ENCODE measurements at places on chromosomes 11 and 22.

DNA sequence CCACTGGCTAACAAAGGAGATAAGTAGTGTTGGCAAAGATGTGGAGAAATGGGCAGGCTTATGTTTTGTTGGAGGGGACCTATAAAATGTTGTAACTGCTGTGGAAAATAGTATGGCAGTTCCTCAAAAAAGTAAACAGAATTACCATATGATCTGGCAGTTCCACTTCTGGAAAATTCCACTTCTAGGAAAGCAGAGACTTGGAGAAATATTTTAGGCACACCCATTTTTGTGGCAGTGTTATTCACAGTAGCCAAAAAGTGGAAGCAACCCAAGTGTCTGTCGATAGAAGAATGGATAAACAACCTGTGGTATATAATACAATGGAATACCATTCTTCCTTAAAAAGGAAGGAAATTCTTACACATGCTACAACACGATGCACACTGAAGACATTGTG is 57.0 kb upstream of the ADORA2A start:
- no peak for DNase-seq

- DNase-seq: no peak
These were observed 10.4 kb downstream of the SPATA19 start for GRCh38 chr11:133834682-133835592.

- DNase-seq: no peak
These were observed at the start of gene CXCR5 for GRCh38 chr11:118883368-118884071. Gene CXCR5, plus strand, starts transcription at chr11:118883892. Its CDS starts 50 bp downstream, at chr11:118883942.

DNA sequence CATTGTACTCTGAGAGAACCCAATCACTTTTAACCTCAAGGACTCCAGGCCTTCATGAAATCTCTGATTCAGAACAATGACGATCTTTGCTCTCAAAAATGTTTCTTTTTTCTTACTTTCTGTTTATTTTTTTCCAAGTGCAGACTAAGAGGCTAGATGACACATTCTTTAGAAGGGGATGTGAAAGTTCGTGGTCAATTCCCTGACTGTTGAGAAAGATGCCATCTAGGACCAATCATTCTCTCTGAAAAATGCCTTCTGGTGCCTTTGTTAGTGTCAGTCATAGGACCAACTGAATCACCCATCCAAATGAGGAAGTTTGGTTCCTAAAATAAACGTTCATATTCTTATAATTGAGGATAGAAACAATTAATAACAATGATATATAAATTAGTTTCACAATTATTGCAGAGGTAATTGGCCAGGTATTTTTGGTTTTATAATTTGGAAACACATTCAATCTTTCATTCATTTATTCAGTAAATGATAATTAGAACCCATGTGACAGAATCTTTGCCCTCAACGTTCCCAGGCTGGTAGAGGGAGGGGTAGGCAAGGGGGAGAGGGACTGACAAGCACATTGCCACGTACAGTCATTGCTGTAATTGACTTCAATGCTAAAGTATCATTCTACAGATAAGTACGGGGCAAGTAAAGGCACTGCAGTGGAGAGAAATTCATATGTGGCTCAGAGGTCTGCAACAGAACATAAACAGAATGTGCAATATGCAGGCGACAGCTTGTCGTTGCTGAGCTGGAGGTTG is 333.4 kb upstream of the MPPED2 start:
- no peak for DNase-seq

DNA sequence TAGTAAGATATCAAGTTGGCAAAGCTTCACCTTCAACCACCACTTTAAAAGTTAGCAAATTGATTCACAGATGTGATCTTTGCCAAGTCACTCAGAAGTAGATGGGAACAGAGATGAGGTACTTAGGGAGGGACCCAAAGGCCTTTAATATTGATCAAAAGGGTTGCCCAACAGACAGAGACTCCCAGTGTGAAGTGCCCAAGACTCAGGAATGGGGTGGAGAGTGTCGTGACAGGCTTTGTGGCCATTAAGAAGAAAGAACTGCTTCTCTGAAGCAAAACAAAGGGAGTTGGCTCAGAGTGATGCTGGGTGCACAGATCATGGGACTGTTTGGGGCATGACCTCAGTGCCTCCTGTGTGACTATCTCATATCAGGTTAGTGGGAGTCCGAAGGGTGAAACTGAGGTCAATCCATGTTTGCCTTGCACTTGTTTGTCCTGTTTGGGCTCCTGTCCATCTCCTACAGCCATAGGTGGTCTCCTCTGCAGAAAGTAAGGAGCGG is 132.3 kb downstream of the APIP start:
- DNase-seq: no peak

- DNase-seq: no peak
These were observed 7.7 kb downstream of the CREB3L1 start for GRCh38 chr11:46285173-46285572.

DNA sequence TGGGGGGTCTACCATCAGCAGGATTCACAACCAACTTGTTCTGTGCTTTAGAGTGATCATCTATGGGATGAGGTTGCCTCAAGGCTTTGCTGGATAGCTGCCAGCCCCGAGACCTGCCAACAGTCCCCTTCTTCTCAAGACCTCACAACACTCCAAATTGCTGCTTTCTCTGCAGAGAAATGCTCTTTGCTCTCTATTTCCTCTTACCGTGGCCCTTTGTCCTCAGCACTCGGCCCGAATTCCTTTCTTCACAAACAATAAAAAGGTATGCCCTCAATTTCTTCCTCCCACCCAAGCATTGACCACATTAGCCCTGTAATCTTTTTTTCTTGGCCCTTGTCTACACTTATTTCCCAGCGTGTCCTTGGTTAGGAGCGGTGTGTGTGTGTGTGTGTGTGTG is 147.4 kb upstream of the SNX19 start:
- DNase-seq: no peak

- no peak for DNase-seq
These were observed 18.5 kb downstream of the FBLN1 start for GRCh38 chr22:45521178-45521577.

GRCh38 chr11:76655501-76656049 is 15.0 kb downstream of the LRRC32 start:
- no peak for DNase-seq

- no peak for DNase-seq
These were observed 295.6 kb downstream of the NTM start for GRCh38 chr11:131666006-131666405.

- DNase-seq: no peak
These were observed 193.5 kb downstream of the UVRAG start for GRCh38 chr11:76008474-76008873.

DNA sequence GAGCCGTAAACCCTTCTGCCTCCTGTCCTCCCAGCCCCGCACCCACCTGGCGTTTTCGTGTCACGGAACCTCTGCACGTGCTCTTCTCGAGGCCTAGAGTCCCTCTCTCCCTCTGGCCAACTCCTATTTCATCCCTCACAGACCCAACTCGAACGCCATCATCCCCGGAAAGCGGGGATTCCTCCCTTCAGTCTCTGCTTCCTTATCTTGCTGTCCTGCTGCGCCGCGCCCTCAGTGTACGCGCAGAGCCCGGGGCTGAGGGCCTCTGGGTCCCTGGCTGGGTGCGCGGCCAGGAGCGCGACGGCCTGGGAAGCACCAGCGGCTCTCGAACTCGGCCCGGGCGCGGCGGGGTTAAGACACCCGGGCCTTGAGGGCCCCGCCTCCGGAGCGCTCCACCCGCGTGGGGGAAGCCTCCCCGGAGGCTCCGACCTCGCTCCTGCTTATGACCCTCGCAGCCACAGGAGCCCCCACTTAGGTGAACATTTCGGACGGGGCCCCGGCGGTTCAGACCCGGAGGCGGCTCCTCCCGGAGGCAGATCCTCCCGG is 398 bp upstream of the ATG16L2 start:
- DNase-seq: peak; percentile 65

- no peak for DNase-seq
These were observed 25.0 kb downstream of the MAML2 start for GRCh38 chr11:96317985-96318384.

DNA sequence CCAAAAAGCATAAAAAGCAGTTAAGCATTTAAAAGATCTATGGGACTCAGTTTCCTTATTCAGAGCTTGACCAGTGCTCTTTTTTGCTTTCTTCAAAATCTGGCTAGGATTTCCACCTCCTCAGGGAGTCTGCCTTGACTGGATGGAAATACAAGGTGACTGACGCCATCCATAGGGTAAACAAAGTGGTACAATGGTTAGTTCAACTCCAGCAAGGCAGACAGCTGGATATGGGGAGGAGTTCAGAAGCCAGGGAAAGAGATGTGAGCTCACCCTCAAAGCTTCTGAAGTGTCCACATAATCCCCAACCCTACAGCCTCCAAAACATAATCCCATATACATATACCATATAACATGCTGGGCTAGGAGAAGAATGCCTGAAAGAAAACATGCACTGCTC is 52.0 kb downstream of the KIRREL3 start:
- no peak for DNase-seq

DNA sequence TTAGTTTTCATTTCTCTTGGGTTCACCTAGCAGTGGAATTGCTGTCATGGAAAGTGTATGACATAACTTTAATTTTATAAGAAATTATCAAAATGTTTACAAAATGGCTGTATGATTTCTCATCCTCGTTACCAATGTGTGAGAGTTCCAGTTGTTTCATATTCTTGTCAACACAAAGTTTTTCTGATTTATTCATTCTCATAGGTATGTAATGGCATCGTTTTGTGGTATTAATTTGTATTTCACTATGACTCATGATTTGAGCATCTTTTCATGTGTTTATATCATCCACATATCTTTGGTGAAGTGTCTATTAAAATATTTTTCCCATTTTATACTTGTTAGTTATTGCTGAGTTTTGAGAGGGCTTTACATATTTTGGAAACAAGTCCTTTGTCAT is 5.5 kb downstream of the FAM111B start:
- no peak for DNase-seq

All from NCI-H187 (cell line).